ENCODE measurements at places on chromosomes 16 and 17.

GRCh38 chr16:51276336-51276735 is 125.3 kb upstream of the SALL1 start:
- DNase-seq = no peak

GRCh38 chr16:66335704-66336329 is 30.7 kb upstream of the CDH5 start:
- no peak for DNase-seq

DNA sequence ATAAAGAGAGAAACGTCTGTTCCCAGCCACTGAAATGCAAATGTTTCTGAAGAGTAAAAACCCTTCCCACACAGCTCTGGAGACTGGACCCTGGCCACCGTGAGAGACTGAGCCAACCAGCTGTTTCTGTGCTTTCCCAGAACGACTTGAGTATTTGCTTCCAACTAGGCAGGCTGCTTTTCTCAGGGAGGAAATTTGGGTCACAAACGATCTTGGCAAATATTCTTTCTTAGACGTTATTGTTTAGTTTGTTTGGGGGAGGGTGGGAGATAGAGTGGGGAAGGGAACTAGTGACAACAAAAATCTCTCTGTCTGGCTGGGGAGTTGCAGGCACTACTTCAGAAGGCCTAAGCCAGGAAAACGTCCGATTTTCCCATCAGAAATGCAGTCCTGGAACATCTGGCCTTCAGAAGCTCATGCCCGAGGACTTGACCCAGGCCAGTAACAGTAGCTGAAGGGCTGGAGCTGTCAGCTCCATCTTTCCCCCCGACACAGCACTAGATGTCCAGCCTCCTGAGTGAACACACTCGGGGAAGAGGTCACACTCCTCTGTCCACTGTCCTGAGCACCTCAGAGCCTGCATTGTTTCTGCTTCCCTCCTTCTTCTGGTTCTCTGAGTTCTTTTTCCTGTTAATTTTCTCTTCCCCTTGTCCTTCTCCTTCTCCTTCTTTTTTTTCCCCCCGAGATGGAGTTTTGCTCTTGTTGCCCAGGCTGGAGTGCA is 4.0 kb downstream of the CCDC92B start:
- DNase-seq = no peak

DNA sequence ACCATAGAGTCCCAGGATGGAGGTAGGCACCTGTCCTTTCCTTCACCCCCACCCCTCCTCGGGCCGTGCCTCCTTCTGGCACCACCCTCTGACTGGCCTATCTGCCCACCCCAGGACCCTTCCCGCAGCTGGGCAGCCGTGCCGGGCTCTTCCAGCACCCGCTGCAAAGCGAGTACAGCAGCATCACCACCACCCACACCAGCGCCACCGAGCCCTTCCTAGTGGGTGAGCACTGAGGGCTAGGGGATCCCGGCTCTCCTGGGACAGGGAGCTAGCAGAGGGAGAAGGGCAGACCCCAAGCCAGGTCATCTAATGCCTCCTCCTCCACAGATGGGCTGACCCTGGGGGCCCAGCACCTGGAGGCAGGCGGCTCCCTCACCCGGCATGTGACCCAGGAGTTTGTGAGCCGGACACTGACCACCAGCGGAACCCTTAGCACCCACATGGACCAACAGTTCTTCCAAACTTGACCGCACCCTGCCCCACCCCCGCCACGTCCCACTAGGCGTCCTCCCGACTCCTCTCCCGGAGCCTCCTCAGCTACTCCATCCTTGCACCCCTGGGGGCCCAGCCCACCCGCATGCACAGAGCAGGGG is 7.8 kb downstream of the GALK1 start:
- DNase-seq = no peak

DNA sequence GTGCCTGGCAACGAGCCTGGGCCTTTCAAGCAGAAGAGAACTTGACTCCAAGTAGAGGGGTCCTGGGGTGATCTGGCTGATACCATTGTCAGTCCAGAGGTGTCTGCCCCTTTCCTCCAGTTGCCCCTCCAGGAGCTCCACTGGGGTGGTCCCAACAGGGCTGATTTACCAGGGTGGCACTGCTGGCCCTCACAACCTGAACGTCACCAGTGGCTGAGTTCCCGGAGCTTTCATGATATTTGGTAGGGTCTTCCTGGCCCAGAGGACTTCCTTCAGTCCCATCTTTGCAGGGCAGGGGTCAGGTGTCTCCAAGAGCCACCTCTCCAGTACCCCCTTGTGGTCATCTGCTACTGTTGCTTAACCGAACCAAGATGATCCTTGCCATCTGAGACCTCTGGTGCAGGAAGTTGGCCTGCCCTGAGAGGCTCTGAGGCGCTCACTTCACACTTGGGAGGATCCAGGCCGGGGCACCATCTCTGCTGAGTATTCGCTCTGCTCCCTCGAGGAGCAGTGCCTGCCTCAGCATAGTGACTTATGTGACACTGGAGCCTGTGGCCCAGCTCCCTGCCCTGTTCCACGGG is 3.5 kb downstream of the LIMD2 start:
- DNase-seq = no peak

GRCh38 chr16:16162591-16162990 is 60.7 kb downstream of the ABCC6 start:
- no peak for DNase-seq

DNA sequence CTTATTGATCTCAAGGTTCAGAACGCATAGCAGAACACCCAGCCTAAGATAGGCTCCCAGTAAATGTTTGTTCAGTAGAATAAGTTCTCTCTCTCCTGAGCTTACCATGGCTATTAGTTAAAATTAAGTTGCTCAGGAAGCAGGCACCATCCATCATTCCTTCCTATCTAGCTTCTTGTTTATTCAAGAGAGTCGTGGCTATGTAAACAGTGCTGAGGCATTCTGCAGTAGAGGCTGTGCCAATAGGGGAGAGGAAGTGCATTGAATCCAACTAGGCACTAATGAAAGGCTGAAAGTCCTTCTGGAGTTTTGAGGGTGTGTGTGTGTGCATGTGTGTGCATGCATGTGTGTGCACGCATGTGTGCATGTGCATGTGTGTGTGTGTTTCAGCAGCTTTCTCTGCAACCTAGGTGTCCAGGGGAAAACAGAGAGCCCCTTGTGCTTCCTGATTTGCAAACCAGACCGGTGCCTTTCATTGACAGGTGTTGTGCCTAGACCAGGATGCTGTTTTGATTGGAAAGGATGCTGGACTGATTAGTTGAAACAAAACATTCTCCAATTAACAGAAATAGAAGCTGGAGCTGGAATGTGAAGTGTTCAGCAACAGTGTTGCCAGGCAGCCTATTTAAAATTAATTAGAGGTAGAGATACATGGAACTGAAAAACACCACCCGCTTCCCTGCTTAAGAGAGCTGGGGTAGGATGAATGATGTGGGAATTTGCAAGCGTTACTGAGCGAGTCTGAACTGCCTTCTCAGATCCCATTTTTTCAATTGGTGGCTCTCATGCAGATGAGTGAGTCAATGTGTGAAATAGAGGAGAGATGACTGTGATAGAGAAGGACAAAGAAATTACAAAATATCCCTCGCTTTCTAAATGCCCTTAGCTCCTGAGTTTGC is 103.3 kb upstream of the CLEC3A start:
- DNase-seq = no peak

GRCh38 chr17:17876959-17877528 is 40.3 kb upstream of the SREBF1 start:
- no peak for DNase-seq

- no peak for DNase-seq
These were observed 34.7 kb upstream of the POLR3E start for GRCh38 chr16:22262460-22262859.

- DNase-seq = no peak
These were observed 91.8 kb upstream of the CLEC18A start for GRCh38 chr16:69859105-69859989.

DNA sequence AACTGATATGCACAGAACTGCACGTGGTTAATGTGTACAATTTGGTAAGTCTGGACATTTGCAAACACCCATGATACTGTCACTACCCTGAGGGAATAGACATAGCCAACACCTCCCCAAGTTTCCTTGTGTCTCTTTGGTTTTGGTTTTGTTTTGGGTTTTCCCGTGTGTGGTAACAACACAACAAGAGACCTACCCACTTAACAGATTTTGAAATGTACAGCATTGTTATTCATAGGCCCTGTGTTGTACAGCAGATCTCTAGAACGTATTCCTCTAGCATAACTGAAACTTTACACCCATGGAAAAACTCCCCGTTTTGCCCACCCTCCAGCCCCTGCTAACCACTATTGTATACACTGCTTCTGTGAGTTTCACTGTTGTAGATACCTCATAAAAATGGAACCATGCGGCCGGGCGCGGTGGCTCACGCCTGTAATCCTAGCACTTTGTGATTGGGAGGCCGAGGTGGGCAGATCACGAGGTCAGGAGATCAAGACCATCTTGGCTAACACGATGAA is 76.3 kb upstream of the TBC1D3K start:
- DNase-seq = no peak

DNA sequence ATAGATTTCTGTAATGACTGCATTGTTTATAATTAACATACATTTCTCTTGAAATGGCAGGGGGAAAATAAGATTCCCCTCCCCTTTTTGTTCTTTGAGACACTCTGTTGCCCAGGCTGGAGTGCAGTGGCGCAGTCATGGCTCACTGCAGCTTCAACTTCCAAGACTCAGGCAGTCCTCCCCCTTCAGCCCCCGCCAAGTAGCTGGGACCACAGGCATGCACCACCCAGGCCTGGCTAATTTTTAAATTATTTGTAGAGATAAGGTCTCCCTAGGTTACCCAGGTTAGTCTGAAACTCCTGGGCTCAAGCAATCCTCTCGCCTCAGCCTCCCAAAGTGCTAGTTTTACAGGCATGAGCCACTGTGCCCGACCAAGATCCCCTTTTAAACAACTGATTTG is 67.7 kb downstream of the KATNIP start:
- DNase-seq = no peak

- DNase-seq = no peak
These were observed 20.9 kb downstream of the HAPSTR1 start for GRCh38 chr16:9112166-9112843.

- no peak for DNase-seq
These were observed 227.3 kb downstream of the COPRS start for GRCh38 chr17:31631766-31632165.

- DNase-seq = peak; percentile 90
These were observed at the start of gene THAP11 for GRCh38 chr16:67841816-67842508. Gene THAP11 (plus strand): TSS chr16:67842320. CDS start chr16:67842555, 235 bp downstream.

GRCh38 chr17:61247439-61247838 is 152.2 kb upstream of the TBX2 start:
- DNase-seq = no peak

DNA sequence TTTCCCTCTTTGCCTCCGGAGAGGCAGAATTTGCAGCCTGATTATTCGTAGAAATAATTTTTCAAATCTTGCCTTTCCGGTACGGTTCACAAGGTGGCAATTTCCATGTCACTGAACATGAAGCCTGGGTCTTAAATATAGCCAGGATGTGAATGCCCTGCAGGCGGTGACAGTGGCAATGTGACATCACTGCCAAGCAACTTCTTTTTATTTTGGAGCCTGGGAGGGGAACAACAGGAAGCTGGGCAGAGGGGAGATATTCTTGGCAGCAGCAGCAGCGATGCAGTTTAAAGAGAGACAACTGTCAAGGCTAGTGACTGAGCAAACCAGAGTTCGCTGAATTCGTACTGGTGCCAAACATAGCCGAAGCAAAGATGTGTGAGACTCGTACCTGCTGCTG is 171.1 kb downstream of the SNX29 start:
- DNase-seq = no peak

GRCh38 chr16:22813948-22814710 is at the start of gene HS3ST2:
Gene HS3ST2 (plus strand): TSS chr16:22814162. CDS start chr16:22814611, 449 bp downstream.
- no peak for DNase-seq

GRCh38 chr17:64223931-64224629 is 39.0 kb downstream of the TEX2 start:
- DNase-seq = no peak

DNA sequence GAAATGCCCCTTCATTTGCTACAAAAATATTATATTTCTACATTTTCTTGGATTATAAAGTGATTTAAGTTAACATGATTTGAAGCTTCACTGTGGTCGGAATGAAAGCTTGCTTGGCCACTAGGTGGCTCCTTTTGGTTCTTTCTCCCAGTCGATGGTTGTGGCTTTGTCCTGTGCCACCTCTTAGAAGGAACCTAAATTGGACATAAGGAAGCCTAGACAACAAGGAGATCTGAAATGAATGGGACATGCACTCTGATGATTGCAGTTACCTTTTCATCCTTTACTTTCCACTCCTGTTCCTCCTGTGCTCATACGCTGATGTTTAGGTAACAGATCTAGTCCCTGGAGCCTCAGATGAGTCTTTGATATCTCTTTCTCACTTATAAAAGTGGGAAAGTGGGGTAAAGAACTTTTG is 39.2 kb downstream of the FTO start:
- DNase-seq = no peak

DNA sequence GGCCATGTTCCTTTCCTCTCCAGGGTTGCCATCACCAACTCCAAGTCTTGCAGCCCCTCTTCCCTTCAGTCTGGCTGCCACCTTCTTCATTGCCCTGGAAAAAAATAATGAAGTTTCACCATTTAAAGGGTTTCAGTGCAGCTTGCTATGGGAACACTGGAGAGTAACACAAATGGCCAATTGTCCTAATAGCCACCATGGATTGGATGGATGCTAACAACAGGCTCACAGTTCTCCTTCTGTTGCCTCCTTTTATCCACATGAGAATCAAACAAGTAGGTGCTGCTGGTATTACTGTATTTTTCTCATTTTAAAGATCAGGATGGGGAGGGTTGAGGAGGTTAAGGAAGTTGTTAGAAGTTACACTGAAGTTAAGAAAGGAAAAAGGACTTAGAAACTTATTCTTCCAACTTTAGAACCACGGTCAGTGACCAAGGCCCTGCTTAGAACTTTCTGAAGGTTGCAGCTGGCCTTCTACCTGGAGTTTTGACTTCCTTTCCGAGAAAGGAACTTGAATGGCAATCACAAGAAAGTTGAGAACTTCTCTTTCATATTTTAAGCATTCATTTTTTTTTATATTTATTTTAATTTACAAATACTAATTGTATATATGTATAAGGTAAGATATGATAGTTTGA is 198.0 kb upstream of the MAF start:
- DNase-seq = no peak

DNA sequence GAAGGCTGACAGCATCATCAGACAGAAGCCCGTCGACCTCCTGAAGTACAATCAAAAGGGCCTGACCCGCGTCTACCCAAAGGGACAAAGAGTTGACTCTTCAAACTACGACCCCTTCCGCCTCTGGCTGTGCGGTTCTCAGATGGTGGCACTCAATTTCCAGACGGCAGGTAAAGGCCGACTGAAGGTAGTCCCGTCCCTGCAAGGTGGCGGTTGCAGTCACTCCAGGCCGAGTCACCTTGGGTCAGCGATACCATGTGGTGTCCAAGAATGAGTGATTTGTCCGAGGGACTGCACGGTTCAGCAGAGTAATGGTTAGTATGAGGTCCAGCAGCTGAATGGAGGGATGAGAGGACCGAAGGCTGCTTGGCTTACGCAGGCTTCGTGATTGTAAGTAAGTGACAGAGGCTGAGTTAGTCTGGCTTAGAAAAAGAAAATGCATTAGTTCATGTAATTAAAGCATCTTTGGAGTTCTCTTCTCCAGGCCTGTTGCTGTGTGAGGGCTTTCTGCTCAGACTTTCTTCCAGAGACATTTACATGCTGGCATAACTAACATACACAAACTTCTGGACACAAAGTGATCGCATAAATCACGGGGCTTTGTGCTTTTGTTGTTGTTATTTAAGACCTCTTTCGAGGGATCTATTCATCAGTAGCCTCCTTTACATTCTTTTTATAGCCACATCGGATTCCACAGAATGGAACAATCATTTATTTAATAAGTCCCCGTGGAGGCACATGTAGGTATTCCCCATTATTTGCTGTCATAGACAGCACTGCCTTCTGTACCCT is 74.9 kb downstream of the SDR42E1 start:
- DNase-seq = no peak

- no peak for DNase-seq
These were observed 114.1 kb downstream of the C16orf78 start for GRCh38 chr16:49487746-49488145.

Measured in activated CD8-positive, alpha-beta memory T cell treated with anti-CD3 and anti-CD28 coated beads for 48 hours (primary cell).